ENCODE measurements at places on chromosomes 12 and 14.

DNA sequence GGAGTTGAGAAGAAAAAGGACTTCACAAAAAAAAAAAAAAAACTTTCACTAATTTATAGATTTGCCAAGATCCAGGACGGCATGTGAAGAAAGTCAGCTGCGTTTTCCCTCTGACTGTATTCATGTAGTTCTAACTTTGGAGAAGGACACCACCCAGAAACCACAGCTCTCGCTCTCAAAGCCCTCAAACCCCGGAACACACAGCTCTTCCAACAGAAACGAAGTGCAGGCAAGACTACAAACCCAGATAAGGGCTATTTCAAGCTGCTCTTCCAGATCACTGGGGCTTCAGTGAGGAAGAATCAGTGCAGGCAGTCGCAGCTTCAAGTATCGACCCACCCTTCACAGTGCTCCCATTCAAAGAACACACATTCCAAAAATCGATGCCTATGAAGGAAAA, 13.2 kb downstream of the KCNH5 start:
- no peak for DNase-seq

DNA sequence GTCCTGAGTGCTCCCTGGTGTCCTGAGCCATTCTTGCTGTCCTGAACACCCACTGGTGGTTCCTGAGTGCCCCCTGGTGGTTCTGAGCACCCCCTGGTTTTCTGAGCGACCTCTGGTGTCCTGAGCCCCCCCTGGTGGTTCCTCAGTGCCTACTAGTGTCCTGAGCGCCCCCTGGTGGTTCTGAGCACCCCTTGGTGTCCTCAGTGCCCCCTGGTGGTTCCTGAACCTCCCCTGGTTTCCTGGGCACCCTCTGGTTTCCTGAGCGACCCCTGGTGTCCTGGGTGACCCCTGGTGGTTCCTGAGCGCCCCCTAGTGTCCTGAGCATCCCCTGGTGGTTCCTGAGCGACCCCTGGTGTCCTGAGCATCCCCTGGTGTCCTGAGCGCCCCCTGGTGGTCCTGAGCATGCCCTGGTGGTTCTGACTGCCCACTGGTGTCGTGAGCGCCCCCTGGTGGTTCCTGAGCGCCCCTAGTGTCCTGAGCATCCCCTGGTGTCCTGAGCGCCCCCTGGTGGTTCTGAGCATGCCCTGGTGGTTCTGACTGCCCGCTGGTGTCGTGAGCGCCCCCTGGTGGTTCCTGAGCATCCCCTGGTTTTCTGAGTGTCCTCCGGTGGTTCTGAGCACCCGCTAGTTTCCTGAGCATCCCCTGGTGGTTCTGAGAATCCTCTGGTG, 473.1 kb downstream of the TMEM121 start:
- no peak for DNase-seq

DNA sequence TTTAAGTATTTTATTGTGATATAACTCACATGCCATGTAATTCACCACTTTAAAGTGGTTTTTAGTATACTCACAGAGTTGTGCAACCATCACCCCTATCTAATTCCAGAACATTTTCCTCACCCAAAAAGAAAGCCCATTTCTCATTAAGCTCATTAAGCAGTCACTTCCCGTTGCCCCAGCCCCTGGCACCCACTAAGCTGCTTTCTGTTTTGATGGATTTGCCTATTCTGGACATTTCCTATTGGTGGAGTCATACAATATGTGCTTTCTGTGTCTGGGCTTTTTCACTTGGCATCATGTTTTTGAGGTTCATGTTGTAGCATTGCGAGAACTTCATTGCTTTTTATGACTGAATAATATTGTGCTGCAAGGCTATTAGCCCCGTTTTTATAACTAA, 66.0 kb downstream of the ARL6IP4 start:
- no peak for DNase-seq

- DNase-seq = no peak
Observed at GRCh38 chr14:93232159-93232558, 25.1 kb downstream of the UBR7 start.

DNA sequence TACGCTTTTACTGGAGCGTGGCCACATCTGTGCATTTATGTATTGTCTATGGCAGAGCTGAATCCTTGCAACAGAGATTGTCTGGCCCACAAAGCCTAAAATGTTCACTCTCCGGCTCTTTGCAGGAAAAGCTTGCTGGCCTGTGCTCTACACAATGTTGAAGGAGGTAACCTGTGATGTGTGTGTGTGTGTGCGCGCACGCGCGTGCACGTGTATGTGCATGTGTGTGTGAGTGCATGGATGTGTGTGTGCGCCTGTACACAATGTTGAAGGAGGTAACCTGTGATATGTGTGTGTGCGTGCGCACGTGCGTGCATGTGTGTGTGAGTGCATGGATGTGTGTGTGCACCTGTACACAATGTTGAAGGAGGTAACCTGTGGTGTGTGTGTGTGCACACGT, 62.7 kb downstream of the RFLNA start:
- no peak for DNase-seq

DNA sequence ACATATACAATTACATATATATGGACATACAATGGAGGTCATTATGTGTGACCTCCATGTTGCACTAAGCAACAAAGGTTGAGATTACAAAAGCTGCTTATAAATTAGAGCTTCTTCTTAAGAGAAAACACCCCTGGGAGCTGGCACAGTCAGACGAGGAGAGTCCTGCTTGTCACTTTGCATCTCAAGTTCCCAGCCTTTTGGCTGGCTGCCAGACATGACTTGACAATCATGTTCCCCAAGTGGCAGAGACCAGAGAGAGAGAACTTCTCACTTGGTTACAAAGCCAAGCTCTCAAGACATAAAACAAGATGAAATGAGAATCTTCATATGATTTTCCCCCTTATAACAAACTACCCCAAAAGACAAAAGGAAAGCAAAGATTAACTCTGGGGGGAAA, 8.5 kb upstream of the SYNJ2BP start:
- no peak for DNase-seq

DNA sequence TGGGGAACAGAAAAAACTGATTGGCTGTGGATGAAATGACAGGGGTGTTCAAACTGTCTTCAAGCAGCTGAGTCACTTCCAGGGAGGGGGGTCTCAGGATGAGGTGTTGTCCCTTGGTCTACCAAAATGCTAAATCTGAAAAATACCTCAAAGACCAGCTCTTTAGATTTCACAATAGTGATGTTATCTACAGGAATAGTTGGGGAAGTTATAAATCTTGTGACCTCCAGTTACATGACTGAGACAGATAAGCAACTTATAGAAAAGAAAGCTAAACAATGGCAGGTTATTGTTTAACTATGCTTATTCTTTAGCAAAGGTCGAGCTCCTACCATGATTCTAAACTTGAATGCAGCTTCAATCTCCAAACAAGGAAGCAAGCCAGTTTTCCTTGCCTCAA, 125.4 kb downstream of the SYT10 start:
- DNase-seq = no peak
